Fibroblast of villous mesenchyme (primary cell): ENCODE measurements at places on chromosomes 1 and 21.

DNA sequence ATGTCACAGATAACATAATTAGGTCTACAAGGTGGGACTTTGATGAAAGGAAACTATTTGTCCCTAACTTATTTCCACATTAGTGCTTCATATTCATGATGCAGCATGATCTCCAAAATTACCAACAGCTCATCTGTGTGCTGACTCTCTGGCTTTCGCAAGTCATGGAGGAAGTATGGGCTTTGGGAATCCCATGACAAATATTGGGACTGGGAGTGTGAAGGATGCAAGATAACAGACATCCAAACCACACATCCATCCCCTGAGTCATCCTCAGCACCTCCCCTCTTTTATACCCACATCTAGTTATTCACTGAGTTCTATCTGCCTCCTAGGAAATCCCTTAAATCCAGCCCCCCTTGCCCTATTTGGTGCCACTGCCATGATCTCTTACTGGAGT, 102.8 kb upstream of the COL24A1 start:
- DNase-seq: no peak

- DNase-seq: peak; percentile 35
These were observed 382 bp downstream of the GPBP1L1 start for GRCh38 chr1:45686015-45686287.

DNA sequence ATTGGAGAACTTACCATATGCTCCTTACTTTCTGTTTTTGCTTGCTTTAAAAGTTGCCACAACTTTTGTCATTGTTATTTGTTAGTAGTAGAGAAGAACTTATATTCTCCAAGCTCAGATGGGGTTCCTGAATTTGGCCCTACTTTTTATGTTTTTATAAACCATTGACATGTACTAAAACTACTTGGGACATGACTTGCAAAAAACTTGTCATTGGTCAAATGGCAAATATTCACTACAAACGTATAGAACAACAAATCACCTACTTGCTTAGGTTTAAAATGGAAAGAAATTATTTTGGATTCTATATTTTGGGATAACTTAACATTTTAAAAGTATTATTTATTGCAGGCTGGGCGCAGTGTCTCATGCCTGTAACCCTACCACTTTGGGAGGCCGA, 32.7 kb downstream of the PIGP start:
- DNase-seq: no peak

- DNase-seq: no peak
These were observed 1.3 kb downstream of the RIMS3 start for GRCh38 chr1:40664167-40664537.

DNA sequence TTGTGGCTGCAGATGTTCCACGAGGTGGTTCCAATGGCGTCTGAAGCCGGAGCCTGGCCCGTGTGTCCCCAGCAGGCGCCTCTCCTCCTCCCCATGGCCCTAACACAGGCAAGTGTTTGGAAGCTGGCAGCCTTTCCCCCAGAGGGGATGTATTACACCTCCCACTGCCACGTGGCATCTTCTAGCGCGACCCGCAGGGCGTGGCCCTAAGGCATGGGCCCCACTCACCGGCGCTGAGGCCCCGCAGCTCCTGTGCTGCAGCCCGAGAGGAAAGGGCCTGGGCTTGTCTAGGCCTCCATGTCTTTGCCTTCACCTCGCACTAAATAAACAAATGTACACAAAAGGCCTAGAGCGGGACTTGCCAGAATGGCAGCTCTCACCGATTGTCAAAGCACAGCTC, 37.9 kb downstream of the SLC66A1 start:
- DNase-seq: no peak

GRCh38 chr1:205783904-205784303, 8.6 kb upstream of the RAB29 start:
- no peak for DNase-seq

DNA sequence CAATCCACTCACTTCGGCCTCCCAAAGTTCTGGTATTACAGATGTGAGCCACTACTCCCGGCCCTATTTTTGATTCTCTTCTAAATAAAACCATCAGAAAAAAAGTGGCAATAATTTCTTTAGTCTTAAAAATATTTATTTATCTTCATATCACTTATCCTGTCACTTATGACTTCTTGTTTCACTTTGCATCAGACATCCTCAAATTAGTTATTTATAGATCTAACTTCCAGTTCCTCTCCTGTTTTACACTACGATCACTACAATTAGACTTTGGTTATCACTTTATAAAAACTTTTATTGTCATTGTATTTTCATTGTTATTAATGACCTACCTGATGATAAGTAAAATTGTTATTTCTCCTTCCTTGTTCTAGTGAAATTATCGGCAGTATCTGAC, 783.4 kb upstream of the BRINP3 start:
- no peak for DNase-seq

DNA sequence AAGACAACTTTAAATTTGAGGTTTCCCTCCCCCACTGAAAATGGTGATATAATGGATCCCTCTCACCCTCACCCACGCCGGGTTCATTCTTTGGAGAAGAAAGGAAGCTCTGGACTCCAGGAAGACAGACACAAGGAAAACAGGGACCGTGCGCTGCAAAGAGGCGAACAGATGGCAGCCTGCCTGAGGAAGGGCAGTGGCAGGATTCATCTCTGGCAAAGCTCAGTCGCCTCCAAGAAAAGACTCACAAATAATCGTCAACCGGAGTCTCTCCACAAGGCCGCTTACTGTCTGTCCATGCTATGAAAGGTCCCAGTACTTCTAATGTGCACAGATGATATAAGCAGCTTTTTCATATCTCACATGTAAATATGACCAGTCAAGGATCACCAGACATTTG, 110.3 kb downstream of the TIAM1 start:
- no peak for DNase-seq

DNA sequence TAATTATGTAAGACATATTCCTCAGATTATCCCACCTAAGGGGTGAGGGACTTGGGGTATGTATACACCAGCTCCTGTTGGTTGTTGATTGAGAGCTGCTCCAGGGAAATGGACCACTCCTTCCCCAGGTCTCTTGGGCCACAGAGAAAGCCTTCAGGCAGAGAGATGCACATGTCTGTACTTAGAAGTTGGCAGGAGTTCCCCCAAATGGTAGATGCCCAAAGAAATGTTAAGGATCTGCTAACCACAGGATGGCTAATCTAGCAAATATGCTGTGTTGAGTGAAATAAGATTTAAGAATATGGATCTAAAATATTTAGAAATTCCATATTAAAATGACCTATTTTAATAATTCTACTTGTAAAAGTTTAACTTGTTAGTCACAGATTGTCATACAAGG, 100.8 kb upstream of the DNAH14 start:
- DNase-seq: peak; percentile 2

DNA sequence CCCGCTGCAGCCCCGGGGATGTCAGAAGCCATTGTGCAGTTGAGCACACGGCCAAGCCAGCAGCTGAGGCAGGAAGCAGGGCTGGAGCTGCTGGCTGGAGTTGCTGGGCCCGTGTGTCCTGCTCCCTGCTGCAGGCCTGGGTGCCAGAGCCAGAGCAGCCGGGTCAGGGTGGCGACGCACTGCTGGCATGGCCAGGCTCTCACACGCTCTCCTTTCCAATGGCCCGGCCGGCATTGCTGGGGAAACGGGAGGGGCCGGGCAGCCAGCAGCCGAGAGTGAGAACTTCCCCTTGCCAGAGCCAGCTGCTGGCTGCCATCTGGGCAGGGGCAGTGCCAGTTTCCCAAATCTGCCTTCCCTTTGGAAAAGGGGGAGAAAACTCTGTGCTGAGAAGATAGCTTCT, 82.4 kb upstream of the PROX1 start:
- no peak for DNase-seq
